Mononuclear cell (primary cell): ENCODE measurements at places on chromosomes 13 and 19. TPM values are rescaled to one million over a fixed set of nuclear protein-coding genes. Genes with fewer than 3 reads are reported as not detected.

RLN3 gene
- total RNA-seq: not detected

DACH1 gene
- total RNA-seq: 0.42 TPM

CYP2S1 gene
- total RNA-seq: 2.1 TPM

C19orf38 gene
- total RNA-seq: 71.8 TPM

GPR183 gene
- total RNA-seq: 991 TPM

CEACAM1 gene
- total RNA-seq: 1.9 TPM
